Activated naive CD8-positive, alpha-beta T cell treated with anti-CD3 and anti-CD28 coated beads for 36 hours (primary cell): ENCODE measurements at places on chromosomes 4 and X. TPM values are rescaled to one million over a fixed set of nuclear protein-coding genes. Genes with fewer than 3 reads are reported as not detected.
A peak's percentile ranks its signal among the peaks of the same experiment; 100 is the strongest.

Gene JCHAIN
- total RNA-seq: not detected

Gene PWWP3B
- total RNA-seq: not detected

Gene TMEM271
- total RNA-seq: not detected

- DNase-seq: no peak
Measured at GRCh38 chr4:80097400-80098177, 24.6 kb upstream of the ANTXR2 start.

DNA sequence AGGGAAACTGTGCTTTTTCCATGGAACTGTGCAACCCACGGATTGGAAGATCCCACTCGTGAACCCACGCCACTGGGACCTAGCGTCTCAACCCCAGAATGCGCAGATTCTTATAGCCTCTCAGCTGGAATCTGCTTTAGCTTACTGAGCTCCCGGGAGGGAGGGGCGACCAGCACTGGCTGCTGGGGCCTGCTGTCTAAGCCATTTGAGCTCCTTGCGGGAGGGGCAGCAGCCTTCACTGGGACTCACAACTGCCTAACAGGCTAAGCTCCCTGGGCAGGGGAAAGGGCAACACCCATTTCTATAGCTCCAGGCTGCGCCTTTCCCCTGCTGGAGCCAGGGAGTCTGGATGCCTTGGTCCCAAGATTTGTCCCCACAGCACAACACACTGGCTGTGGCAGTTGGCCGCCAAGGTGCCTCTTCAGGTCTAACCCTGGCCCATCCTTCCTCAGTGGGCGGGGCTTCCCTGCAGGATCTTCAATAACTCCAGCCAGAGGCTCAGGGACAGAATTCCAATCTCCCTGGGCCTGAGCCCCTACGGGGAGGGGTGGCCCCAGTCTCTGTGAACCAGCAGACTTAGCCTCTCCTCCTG lies 451.7 kb upstream of the PITX2 start:
- DNase-seq: no peak

GRCh38 chrX:54721424-54721823 lies 76.6 kb downstream of the ITIH6 start:
- DNase-seq: no peak

GRCh38 chrX:103883533-103883932 lies 51.5 kb upstream of the RAB9B start:
- no peak for DNase-seq

- no peak for DNase-seq
Measured at GRCh38 chr4:95742872-95743271, 97.0 kb upstream of the PDHA2 start.

DNA sequence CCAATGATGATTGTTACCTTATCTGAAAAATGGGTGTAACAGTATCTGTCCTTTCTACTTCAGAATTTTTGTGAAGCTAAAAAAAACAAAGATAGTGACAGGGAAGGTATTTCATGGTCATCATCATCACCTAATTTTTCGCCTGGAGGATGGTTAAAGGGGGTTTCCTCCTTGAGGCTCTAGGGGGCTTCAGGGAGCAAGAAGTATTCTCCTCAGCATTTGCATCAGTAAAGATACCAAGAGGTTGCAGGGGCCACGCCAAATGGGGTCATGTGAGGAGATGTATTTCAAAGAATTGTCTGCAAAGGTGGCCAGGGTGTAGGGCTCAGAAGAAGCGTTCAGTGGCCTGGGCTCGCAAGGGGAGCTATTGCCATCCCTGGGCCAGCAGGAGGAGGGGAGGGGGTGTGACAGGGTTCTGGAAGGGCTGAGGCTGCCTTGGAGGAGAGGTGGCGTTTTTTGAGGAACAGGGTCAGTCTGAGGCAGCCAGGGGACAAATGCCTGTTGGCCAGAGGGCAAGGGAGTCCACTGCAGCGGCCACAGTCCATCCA lies 7.3 kb upstream of the NSG1 start:
- DNase-seq: no peak

DNA sequence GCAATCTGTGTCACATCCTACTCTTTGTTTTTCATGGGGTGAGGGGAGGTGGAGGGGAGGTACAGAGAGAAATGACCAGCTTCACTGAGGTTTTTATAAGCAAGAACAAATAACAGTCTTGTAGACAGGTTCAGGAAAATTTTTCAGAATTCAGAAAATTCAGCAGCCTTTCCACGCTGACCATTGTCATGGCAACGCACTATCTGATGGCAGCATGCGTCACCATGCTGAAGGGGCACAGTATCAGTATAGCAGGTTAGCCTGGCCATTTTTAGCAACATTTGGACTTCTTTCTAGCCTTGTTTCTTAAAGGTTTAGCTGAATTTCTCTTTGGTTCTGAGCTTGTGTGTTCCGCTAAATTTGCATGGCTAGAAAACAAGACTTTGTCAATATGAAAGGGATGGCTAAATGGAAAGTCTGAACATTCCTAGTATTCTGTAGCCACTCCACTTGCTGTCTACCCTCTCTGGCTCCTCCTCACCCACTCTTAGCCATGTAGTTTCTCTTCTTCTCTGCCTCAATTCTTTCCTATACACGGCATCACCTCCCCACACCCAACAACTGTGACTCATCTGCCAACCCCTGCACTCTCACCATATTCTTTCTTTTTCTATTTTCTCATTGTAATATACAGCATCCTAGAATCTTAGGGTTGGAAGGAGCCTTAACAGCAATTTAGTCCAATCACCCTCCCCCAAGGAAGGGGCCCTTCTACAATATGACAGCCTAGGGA lies 42.7 kb upstream of the CITED1 start:
- DNase-seq: peak; percentile 0

- no peak for DNase-seq
Measured at GRCh38 chr4:114386637-114387233, 211.9 kb upstream of the UGT8 start.

- no peak for DNase-seq
Measured at GRCh38 chr4:87077914-87078585, 142.4 kb downstream of the KLHL8 start.

Gene MTMR8
- total RNA-seq: 6.1 TPM

- no peak for DNase-seq
Measured at GRCh38 chrX:67734111-67734753, 190.4 kb downstream of the AR start.

- no peak for DNase-seq
Measured at GRCh38 chr4:85476381-85476780, 1.4 kb downstream of the ARHGAP24 start.

- no peak for DNase-seq
Measured at GRCh38 chrX:155231163-155231562, 14.9 kb downstream of the VBP1 start.

Gene TAF9B
- 20.9 TPM for total RNA-seq

DNA sequence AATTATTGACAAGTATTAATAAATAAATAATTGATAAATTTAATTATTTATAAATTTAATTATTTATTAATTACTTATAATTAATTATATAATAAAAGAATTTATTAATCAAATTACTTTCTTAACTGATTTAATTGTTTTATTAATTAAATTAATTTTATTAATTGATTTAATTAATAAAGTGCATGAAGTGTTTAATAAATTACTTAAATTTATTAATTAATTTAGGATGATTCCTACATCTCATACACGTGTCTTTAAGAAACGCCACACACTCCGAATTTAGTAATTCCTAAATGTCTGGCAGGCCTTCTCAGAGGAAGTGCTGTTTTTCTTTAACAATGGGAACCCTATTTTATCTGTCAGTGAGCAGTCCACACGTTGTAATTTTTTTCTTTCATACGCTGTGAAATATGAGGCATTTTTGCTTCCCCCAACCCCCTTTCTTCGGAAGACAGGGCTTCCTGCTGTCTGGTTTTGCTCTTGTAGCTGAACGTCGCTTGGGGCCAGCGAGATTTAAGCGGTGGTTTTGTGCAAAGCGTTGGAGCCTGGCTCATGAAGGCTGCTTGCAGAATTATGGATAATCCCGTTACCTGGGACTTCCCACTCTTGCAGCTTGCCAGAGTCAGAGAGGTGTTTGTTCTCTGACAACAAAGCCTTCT lies 46.8 kb downstream of the CRLF2 start:
- no peak for DNase-seq

GRCh38 chrX:105526431-105526830 lies 295.9 kb upstream of the NRK start:
- DNase-seq: no peak

Gene GAGE12H
- not detected for total RNA-seq

GRCh38 chr4:83207497-83208101 lies 77.0 kb downstream of the COQ2 start:
- DNase-seq: no peak

Gene ZNF185
- total RNA-seq: 1.3 TPM

DNA sequence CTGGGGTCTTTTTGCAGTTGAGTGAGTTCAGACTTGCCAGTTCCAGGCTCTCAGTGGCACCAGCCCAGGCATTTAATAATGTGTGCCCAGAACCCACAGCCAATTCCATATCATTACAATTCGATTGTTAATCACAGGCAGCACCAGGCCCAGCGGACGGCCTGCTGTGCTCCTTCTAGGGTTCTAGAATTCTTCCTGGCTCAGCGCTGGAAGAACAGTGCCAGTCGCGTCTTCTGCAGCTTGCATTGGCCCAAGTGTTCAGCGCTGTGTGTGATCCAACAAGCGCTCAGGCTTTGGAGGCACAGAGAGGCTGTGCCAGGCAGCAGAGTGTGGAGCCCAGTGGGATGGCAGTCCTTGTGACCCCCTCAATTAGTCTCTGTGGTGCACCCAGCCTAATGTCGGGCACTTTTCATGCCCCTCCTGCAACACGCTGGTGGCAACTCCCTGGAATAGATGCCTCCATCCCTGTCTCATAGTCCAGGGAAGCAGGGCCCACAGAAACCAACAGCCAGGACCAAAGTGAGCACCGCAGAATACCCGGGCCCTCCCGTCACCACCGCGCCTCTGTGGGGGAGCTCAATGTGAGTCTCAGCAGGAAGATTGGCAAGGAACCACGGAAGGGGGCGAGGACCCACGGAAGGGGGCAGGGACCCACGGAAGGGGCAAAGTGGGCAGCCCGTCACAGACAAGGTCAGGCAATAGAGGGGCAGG lies 193.2 kb downstream of the AFAP1 start:
- DNase-seq: no peak

Gene SPATA18
- total RNA-seq: 0.44 TPM

- DNase-seq: no peak
Measured at GRCh38 chrX:10079231-10079630, 77.5 kb upstream of the CLCN4 start.

Gene SHOX
- not detected for total RNA-seq

Gene TMEM31
- total RNA-seq: not detected

- DNase-seq: no peak
Measured at GRCh38 chr4:1414831-1415680, 8.8 kb upstream of the NKX1-1 start.

Gene CXCL11
- 0.60 TPM for total RNA-seq

DNA sequence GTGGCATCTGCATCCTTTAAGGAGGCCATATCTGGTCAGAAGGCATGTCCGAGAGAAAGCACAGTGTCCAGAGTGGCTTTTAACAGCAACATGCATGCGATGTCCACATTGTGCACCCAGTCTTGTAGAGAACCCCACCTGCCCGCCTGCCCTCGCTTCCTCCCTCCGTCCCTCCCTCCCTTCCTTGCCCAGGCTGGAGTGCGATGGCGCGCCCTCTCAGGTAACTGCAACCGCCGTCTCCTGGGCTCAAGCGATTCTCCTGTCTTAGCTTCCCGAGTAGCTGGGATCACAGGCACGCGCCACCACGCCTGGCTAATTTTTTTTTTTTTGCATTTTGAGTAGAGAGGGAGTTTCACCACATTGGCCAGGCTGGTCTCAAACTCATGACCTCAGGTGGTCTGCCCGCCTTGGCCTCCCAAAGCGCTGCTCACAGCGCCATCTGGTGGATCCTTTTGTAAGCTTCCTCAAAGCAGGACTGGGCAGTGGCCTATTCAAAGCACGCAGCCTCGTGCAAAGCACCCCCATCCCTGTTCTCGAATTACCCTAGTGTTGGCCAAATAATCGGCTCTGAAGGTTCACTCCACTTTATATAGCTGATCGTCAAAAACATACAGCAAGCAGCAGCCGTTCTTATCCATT lies 15.0 kb downstream of the BRCC3 start:
- peak; percentile 43 for DNase-seq

DNA sequence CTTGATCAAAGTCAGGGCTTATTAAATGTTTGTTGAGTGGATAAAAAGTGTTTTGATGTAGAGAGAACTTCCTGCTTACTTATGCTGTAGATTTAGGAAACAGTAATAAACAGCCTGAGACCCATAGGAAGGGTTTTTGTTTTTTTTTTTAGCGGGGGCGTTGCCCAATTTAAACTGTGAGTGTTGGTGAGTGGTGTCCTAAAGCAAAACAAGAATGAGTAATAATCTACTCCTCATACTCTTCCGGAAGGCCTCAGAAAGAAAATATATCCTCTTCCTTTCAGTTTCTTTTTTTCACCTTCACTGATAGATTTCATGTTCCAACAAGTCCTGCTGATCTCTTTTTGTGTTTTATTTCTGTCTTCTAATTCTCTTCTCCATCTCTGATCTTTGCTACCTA lies 104.4 kb upstream of the SCML1 start:
- no peak for DNase-seq

DNA sequence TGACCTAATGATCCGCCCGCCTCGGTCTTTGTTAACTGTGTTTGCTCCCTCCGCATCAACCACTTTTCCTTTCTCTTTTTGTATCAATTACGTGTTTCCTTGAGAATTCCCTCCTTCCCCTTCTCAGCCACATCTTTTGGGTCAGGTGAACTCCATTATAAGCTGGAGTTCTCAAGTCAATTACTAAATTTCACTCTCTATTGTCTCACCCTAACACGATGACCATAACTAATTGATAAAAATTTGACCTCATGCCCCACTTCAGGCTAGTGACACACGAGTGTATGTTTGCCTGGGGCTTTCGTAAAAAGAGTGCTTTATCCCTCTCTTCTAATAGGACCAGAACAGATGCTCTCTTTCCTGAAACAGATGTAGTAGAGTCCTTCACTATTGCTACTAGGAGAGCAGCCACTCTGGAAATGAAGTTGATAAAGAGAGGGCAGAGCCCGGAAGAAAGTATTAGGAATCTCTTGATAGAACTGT lies 403.6 kb upstream of the ANXA10 start:
- DNase-seq: no peak

DNA sequence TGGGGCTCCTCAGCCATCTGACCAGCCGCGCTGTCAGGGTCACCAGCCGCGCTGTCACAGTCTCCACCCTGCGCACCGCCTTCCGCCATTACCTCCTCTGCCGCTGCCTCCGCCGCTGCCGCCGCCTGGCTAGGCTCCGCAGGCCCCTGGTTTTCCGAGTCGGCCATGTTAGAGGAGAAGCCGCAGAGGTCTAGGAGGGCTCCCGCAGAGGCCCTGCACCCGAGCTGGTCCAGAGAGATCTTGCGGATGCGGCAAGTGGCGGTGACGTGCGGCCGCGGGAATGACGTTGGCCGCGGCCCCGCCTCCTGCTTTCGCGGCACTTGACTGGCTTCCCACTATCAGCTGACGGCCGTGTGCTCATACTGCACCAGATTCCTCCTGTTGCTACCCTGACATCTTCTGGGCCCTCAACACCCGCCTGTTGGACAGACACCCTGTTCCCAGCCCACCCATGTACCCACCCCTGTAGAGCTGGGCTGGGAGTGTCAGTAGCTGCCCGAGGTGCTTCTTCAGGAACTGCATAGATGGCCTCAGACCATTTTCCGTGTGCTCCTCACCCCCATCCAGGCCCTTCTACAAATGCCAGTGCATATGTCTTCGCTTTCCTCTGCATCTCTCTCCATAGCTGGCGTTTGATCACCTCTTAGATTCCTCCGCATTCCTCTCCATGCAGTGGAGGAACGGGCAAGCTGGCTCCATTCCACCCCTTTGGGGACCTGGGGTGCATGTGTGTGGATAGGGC lies at the start of gene NAP1L5:
Gene NAP1L5, minus strand, starts transcription at position 242 of the 742 bp plus-strand sequence. Its CDS starts 75 bp downstream, at position 167.
- peak; percentile 71 for DNase-seq
